ENCODE measurements at places on chromosomes 1 and 21.

DNA sequence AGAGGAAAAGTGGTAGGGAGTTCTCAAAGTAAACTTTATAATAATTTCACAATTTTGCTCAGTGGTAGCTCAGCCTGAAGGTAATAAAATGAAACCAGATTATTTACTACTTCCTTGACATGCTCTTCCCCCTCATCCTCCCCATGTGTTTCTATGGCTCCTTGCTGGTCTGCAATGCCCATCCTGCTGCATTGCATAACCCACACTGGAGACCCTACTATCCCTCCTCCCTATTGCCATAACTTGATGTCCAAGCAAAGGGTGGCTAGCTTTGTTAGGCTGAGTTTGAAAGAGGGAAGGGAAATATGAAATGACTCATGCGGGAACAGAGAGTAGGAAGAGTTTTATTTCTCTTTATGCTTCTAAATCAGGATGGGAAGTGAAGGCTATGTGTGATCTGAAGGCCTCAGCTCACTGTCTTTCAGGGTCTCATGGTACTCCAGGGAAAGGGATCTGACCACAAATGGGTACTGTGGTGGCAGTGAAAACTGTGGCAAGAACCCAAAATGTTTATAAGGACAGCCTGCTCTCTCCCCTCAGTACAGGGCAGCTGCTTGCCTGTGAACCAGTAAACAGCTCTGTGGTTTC, 36.4 kb upstream of the HSD17B7 start:
- no peak for DNase-seq

DNA sequence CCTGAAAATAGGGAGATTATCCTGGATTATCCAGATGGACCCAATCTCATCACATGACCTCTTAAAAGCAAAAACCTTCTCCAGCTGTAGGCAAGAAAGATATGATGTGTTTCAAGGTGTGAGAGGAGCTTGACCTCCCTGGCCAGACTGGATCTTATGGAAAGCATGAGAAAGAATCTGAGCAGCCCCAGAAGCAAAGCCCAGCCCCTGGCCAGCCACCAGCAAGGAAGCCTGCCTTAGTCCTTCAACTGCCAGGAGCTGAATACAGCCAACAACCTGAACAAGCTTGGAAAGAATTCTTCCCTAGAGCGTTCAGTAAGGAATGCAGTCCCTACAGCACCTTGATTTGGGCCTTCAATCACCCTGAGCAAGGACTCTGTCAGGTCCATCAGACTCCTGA, 375.0 kb upstream of the CHRM3 start:
- DNase-seq: no peak

DNA sequence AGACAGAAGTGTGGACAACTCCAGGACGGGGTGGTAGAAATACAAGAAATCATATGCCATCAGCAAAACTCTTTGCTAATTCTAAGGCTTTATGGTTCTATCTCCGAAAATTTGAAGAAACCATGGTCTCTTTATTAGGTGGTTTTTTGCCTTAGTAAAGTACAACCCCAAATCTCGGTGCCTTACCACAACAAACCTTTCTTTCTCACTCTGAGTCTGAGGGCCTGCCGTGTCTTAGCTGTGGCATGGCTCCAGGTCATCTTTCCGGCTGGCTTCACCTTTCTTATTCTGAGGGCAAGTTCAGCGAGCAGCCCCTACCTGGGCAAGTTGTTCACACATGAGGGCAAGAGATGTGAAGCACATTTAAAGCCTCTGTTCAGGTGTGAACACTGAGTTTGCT, 280.6 kb downstream of the TTLL7 start:
- no peak for DNase-seq

DNA sequence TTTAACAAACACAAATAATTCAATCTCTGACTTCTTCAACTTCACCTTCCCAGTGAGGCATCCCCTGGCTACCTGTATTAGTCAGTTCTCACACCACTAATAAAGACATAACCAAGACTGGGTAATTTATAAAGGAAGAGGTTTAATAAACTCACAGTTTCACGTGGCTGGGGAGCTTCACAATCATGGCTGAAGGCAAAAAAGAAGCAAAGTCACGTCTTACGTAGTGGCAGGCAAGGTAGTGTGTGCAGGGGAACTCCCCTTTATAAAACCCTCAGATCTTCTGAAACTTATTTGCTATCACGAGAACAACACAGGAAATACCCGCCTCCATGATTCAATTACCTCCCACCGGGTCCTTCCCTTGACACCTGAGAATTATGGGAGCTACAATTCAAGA, 478.5 kb downstream of the ADGRL2 start:
- no peak for DNase-seq

DNA sequence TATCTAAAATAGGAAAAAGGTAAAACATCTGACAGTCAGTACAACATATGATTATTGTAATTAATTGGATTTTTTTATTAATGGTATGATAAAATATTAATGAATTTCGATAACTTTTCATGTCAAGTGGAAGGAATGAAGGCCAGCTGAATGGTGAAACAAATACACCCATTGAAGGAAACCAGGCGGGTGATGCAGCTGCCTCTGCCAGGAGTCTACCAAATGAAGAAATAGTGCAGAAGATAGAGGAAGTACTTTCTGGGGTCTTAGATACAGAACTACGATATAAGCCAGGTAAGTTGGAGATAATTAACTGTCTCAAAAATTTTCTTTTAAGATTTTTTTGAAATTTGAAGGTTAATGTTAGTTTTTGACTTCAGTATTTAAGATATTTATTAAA, 3.2 kb downstream of the SON start:
- DNase-seq: no peak

DNA sequence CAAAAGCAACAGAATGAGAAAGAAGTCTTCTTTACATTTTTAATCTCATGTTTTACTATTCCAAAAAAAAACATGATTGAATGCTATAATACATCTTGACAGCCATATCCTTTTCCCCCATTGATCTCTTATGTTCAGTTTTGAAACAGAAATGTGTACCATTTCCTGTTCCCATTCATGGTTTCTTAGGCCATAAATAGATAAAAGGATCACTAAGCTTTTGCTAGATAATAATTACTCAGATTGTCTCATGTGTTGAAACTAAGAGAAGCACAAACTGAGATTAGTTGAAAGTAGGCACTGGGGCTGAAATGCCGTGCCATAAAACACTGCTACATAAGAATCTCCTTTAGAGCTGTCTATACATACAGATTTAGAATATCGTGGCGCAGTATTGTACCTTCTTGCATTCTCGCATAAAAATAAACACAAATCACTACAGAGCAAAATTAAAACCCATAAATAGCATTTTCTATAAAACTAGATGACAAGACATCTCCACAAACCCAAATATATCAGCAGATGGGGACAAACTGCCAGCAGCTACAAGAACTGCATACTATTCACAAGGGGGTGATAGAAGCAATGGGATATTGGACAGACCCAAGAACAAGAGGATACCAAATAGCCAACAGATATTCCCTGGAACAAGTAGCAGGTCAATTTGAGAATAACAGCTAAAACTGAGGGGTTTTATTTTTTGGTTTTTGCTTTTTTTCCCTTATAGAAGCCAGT, 405.3 kb upstream of the PRMT6 start:
- DNase-seq: no peak

GRCh38 chr1:17177651-17178050, 27.3 kb upstream of the PADI1 start:
- no peak for DNase-seq

DNA sequence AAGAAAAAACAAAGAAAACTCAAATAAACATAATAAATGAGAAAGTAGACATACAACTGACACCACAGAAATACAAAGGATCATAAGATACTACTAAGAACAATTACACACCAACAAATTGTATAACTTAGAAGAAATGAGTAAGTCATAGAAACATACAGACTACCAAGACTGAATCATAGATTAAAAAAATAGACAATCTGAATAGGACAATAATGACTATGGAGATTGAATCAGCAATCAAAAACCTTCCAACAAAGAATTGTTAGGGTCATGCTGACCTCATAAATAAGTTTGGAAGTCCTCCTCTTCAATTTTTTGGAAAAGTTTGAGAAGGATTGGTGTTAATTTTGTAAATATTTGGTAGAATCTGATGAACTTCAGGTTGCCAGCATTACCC, 159.0 kb downstream of the PTBP2 start:
- no peak for DNase-seq

GRCh38 chr1:228363686-228364067, 43.0 kb downstream of the TRIM11 start:
- DNase-seq: no peak

DNA sequence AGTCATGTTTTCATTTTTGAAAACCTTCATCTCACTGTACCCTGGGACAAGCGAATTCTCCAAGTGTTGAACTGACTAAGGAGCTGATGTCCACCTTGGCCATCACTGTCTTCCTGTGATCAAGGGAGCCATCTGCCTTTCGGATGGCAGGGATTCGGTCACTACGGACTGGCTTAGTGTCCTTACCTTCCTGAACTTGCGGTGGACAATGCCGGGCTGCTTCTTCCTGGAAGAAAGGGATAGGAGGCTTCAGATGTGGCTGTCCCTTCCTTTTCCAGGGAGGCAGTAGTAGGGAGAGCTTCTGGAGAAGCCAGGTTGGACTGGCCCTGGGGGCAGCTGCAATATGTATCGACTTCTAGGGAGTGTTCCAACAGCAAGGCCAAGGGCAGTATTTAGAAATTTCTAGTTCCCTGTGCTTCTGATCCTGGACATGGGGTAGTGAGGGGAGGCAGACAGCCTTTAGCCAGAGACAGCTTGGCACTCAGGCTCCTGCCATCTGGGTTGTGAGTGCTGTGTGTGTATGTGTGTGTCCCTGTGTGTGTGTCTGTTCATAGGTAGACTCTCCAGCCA, 114.6 kb downstream of the IER5 start:
- DNase-seq: no peak

- DNase-seq: no peak
Observed at GRCh38 chr21:45655124-45655523, 11.6 kb downstream of the PCBP3 start.

- DNase-seq: no peak
Observed at GRCh38 chr1:71054281-71054731, 6.7 kb upstream of the PTGER3 start.
